Diencephalon (tissue), 1 donor: ENCODE measurements at places on chromosomes 6 and 20. TPM values are rescaled to one million over a fixed set of nuclear protein-coding genes. Genes with fewer than 3 reads are reported as not detected.

Gene SNPH
- total RNA-seq: 34.4 TPM

Gene MYB
- 4.8 TPM for total RNA-seq

Gene FAM209B
- not detected for total RNA-seq

Gene TPD52L2
- 30.0 TPM for total RNA-seq
